ENCODE measurements at places on chromosomes 1 and 21. TPM values are rescaled to one million over a fixed set of nuclear protein-coding genes. Genes with fewer than 3 reads are reported as not detected.

- DNase-seq: no peak
These were observed 174.4 kb upstream of the HMCN1 start for GRCh38 chr1:185559684-185560331.

DNA sequence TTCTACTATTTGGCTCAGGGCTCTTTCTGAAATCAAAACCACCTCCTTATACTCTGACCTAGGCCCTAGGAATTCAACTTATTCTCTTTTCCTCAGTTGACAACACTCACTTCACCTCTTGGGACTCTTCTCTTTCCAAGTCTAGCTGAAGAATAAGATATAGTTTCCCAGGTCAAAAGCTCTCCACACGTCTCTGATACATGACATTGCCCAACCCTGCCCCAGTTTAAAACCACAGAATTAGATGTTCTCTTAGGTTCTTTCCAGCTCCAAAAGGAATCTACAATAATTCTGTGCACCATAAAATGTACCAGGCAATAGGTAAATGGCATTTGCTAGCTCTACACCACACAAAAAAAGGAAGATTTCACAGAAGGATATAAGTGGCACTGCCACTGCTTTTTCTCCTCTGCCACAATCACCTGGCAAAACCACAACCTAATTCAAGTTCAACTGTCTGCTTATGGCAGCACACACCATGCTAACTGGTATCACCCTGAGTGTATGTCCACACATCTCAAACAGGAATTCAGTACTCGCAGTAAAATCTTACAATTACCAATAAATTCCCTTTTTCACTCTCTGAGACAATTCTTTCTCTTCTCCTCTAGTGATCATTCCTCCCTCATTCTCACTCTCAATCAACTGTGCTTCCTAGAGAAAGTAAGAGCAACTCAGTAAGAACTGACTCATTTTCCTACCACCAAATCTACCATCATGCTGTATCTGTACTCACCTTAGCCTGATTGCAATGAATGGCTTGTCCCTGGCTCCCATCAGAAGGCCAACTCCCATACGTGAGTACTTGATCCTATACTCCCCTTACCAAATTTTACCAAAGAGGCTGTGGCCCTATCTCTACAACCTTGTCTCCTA lies 27.3 kb downstream of the ZBTB8OS start:
- no peak for DNase-seq

- peak; percentile 48 for DNase-seq
These were observed 23.4 kb downstream of the LDLRAP1 start for GRCh38 chr1:25566730-25567341.

DNA sequence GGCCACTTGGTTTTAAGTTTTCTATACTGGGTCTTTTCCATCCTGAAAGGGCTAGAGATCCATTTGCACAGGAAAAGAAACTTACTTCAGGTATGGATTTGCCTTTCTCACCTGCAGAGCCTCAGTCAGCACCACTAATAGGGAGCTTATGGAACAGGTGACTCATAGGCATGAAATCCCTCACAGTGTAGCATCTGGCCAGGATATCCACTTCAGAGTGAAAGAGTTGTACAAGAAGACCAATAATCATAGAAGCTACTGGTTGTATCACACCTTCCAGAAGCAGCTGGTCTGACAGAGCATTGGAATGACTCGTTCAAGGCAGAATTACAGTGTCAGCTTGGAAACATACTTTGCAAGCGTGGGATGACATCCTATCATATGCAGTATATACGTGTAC lies 26.3 kb upstream of the SYT14 start:
- no peak for DNase-seq

DNA sequence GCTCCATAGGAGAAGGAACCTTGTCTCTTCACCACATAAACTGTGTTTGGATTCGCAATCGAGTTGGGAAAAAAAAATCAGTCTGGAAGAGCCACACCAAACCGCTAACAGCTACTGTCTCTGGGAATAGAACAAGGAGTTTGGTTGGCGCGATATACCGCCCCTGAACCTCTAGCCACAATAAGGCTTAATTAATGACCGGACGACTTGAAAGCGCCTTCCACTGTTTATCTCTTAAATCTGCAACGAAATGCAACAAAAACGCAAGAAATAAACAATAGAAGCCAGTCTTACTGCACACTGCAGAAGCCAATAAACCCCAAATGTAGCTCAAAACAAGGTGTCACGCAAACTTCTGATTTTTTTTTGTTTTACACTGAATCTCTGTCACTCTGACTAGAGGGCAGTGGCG lies 10.9 kb downstream of the BTBD19 start:
- no peak for DNase-seq

The NBPF6 gene
- not detected for total RNA-seq

The OLFML2B gene
- 5.8 TPM for total RNA-seq

The TENT5C gene
- total RNA-seq: 1.3 TPM

The MYBPH gene
- not detected for total RNA-seq

The AADACL4 gene
- total RNA-seq: not detected

Measured in neural crest cell (in vitro differentiated cells).